Keratinocyte (primary cell): ENCODE measurements at places on chromosomes 12 and 14. TPM values are rescaled to one million over a fixed set of nuclear protein-coding genes. Genes with fewer than 3 reads are reported as not detected.

AHSA1 gene
- 189 to 264 TPM (median 247 TPM) in 3 replicates for polyA plus RNA-seq

DNA sequence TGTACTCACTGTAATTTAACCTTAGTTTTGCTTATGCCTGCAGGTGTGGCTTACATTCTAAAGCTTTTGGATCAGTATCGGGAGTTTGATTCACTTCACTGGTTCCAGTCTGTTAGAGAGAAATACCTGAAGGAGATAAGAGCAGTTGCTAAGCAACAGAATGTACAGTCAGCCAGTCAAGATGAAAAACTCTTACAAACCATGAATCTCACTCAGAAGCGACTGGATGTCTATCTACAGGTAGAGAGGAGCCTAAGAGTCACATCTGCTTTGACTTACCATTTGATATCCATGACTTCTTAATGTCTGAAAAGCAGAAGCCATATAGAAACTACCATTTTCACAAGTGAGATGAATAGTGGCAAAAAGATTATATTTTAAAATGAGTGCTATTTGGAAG lies 56.5 kb downstream of the WASHC4 start:
- H3K27me3 ChIP-seq, result no peaks in the 10 kb centered on the region
- peaks cover 31% of the 10 kb centered on the region for H3K36me3 ChIP-seq
- H3K27ac ChIP-seq, result no peak overlapping the region

GRCh38 chr14:55702511-55702910 lies 122.5 kb downstream of the KTN1 start:
- H3K4me3 ChIP-seq, result no peak overlapping the region
- H3K27me3 ChIP-seq, result no peaks in the 10 kb centered on the region
- H3K36me3 ChIP-seq, result no peaks in the 10 kb centered on the region
- H3K4me1 ChIP-seq, result peaks cover 18% of the 10 kb centered on the region
- DNase-seq, result no peak

- H3K4me3 ChIP-seq, result no peak overlapping the region
- no peaks in the 10 kb centered on the region for H3K4me1 ChIP-seq
- DNase-seq, result no peak
- no peak overlapping the region for H3K27ac ChIP-seq
- H3K27me3 ChIP-seq, result no peaks in the 10 kb centered on the region
Measured at GRCh38 chr12:19925841-19926240, 442.5 kb upstream of the PDE3A start.
